ENCODE measurements at places on chromosomes 7 and 10.

- no peak for DNase-seq
These were observed 220.1 kb downstream of the TEX36 start for GRCh38 chr10:125462845-125463244.

DNA sequence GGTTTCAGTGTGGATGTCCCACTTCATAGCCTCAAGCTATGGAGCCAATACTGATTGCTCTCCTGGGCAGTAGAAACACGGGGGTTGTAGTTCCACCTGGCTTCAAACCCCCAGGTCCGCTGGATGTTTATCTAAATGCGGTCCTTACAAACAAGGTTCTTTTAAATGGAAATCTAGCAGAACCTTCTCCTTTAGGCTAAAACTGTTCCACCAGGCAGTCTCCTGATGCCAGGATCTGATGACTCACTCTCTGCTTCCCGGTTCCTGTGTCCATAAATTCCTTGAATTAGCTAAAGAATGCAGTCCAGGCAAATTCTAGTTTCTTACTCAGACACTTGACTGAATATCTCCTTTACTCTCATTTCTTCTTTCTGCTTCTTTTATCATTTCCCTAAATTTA lies 108.4 kb upstream of the FAM3C start:
- no peak for DNase-seq

DNA sequence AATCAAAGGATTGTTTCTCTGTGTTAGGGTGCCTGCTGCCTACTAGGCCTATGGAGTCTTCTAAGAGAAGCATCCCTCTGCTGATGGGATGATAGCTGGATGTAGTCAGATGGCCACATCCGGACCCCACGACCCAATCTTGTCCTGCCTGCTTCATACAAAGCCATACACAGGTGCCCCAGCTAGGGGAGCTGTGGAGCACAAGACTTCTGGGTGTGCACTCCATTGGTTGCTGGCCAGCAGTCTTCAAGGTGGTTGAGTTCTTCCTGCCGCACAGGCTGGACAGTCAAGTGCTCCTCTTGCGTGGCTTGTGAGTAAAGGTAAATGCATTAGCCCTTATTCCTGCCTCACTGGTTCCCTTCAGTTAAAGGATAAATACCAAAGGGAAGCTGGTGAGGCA lies 120.2 kb downstream of the TEX36 start:
- no peak for DNase-seq

DNA sequence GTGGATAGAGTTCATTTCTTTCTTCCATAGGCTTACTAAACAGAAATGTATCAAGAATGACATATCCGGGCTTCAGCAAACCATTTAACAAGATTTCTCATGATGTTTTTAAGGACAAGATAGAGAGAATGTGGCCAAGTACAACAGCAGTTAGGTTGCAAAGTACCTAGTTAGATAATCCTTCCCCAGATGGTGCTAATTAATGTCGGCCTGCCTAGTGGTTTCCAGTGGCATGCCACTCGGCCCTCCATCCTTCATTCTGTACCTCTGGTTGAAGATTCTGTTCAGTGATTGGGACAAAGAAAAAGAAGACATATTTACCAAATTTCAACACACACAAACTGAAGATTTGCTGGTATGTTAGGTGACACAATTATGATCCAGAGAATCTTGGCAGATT lies 212.1 kb downstream of the MACC1 start:
- no peak for DNase-seq

DNA sequence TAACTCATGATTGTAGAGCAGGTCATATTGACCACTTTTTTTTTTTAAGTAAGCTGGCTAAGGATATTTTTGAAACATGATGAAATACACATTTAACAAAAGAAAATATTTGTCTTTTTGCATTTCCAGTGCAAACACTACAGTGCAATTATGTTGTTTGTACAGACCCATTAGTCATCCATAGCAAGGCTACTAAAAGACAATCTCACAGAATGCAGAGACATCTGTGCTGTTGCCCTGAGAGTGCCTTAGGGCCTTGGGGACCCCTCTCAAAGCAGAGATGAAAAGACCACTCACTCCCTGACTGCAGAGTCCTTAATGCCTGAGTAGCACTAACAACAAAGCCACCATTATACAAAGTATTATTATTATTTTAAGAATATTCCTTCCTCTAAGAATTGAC lies 104.5 kb downstream of the NRCAM start:
- no peak for DNase-seq

GRCh38 chr10:59181668-59182067 lies 5.2 kb downstream of the PHYHIPL start:
- peak; percentile 49 for DNase-seq

DNA sequence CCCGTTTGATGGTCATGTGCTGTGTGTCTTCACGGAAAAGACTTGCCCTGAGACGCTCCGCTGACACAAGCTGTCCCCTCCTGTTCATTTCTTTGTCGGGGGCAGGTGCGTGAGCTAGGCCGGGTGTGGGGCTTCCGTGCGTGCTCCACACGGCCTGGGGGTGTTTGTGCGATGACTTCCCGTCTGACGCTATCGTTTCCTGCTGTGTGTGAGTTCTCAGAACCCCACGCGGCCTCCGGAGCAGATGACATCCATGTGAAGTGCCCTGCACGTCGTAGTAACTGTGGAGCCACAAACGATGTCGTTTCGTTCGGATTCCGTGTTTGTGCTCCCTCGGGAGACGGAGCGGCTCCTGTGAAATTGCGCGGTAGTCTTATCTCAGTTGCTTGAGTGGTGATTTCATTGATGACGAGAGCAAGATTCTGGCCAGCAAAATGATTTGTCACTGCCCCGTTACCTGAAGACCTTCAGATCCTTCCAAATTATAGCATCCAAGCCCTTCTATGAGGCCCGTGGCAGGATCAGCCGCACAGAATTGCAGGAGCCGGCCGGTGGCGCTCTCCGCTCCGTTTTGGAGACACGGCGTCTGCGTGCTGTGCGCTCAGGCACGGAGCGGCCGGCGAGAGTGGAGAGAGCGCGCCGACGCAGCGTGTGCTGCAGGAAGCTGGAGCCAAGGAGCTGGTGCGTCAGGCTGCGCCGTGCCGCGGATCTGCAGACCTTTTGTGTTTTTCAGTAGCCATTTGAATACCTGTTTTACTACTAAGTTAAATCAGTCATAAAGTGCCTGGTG lies 94.9 kb downstream of the NKX6-2 start:
- DNase-seq = no peak

DNA sequence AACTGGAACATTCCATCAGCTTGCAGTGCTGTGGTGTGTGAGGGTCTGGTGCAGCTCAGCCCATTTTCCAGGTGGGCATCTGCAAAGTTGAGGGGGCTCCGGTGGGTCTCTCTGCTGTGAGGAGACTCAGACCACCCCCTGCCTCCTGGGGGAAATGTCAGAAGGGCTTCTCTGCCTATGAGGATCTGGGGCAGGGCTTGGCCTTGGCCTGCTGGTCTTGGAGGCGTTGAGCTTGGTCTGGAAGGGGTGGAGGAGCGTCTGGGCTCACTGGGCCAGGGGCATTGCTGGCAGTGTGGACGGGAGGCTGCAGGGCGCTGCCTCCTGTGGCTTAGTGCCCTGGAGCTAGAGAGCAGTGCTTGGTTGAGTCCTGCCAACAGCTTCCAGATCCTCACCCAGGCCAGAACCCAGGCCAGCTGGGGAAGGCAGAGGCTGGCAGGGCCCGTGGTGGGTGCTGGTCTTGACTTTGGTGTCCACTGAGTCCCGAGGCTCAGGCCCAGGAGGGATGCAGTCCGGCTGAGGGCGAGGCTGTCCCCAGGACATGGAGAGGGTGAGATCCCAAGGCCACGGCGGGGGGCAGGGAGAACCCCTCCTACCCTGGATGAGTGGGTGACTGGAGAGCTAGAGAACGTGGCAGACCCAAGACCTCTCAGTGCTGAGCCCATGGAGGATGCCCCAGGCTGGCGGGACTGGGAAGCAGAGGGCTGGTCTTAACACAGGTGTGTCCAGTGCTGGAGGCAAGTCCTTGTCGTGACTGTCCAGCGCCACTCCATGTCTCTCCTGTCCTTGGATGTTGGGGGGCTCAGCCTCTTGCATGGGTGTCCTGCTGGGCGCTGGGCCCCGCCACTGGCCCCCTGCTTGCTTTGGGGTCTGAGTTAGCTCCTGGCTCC lies 2.8 kb downstream of the SPRN start:
- no peak for DNase-seq
